RPMI7951 (cell line): ENCODE measurements at places on chromosomes 4 and X. TPM values are rescaled to one million over a fixed set of nuclear protein-coding genes. Genes with fewer than 3 reads are reported as not detected.

DNA sequence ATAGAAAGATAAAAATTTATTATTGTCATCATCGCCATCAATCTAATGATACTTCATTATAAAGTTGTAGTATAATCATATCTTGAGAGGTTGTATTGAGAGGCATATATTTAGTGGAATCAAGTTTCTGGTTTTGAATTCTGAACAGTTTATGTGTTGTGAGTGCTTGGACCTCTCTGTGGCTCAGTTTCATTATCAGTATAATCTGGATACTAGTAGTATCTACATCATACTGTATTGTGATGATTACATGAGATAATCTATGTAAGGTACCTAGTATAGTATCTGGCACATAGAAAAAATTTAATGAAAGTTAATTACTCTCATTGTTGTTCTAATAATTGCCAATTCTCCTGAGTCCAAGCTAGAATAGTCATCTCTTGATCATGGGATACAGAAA, 161.2 kb upstream of the UBQLN2 start:
- no peak for DNase-seq

GRCh38 chrX:153475271-153475670, 4.9 kb upstream of the HAUS7 start:
- no peak for DNase-seq

DNA sequence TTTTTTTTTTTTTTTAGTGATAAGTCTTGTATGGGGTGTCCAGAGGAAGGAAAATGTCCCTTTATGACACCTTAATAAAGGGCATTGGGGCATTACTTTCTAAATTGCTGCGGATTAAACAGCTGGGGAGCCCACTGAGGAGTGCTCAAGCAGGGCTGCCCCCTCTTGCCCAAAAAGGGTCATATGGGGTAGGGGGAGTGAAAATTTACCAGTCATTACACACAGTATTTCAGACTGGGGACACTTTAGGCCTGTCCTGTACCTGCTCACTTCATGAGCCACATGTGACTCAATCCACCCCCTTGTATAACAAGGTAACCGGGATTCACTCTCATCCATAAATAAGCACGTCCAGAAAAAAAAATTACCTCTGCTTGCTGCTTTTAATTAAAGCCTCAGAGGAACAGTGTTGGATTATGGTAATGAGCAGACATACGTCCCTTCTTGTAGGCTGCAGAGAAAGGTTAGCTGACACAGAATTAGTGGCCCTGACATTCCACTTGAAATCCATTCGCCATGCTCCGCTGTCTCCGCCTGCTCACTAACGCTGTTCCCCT, 1.8 kb downstream of the PRDM8 start:
- no peak for DNase-seq

GRCh38 chrX:133335027-133335426, 80.3 kb downstream of the GPC4 start:
- DNase-seq, result no peak

The EGFL6 gene
- total RNA-seq, result not detected in 2 replicates

The RAB9B gene
- total RNA-seq, result under 0.01 TPM in 1 of 2 replicates, not detected in the other

The MAGEA11 gene
- total RNA-seq, result 23.4 and 23.6 TPM in 2 replicates

The ZNF185 gene
- 2.9 and 3.3 TPM in 2 replicates for total RNA-seq

DNA sequence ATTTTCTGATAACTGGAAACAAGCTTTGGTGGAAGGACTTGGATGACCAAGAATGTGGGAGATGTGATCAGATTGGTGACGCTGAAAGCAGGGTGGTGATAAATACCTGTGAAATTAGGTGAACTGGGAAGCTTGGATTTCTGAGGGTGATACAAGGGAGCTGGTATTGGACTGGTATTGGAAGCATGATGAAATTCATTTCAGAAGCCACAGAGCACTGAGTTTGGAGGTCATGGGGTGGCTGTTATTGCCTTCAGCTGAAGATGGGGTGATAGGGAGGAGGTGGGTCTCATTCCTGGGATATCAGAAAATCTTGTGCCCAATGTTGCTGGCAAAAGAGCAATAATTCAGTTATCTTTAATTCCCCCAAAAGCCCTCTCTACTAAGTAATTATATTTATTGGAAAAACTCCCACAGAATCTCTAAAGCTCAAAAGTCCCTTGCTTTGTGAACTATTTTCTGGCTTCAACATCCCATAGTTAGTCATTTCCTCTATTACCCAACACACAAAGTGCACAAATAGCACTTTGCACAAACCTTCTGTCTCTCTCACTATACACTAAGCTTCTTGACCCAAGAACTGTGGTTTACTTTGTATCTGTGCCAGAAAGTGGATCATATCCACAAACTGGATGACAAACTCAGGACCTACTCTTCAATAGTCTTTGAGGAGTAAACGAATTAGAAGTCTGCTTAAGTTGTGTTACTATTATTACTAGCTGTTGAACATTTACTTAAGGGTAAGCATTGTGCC, 23.1 kb upstream of the CAMK2D start:
- peak; percentile 94 for DNase-seq

The PAGE2 gene
- 7.4 and 9.3 TPM in 2 replicates for total RNA-seq

The EMD gene
- 27.6 and 29.8 TPM in 2 replicates for total RNA-seq

The MYOZ2 gene
- 0.29 and 0.48 TPM in 2 replicates for total RNA-seq

DNA sequence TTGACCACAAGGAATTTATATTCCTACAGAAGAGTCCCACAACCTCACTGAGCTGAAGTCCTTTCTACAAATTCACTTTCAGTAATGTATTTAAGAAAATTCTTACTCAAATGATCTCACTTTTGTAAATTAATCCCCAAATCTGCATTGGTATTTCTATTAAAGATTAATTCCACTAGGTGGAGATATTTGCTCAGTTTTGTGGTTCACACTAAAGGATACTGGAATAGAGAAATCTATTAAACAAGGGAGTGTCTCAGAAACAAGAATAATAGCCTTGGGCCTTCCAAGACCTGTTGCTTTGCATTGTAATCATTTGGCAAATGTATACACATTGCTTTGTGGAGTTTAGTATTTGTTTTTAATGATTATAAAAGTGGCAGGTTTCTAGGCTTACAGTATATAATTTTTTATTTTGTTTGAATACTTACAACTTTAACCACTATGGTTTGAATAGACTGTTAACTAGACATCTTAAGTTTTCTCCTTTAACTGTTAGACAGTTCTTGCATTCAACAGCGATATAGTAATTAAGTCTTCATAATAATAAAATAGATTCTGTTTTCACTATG, 25.9 kb downstream of the CFAP299 start:
- peak; percentile 18 for DNase-seq

GRCh38 chr4:8607603-8608481, 15.3 kb downstream of the CPZ start:
- no peak for DNase-seq

The CABS1 gene
- not detected in 2 replicates for total RNA-seq

- DNase-seq, result no peak
Measured at GRCh38 chr4:2426711-2427275, 8.0 kb downstream of the CFAP99 start.

The C4orf36 gene
- total RNA-seq, result not detected in 2 replicates

The XPNPEP2 gene
- not detected in 2 replicates for total RNA-seq

The LEF1 gene
- total RNA-seq, result 31.6 and 52.9 TPM in 2 replicates

The CCDC149 gene
- total RNA-seq, result 4.1 and 4.3 TPM in 2 replicates

DNA sequence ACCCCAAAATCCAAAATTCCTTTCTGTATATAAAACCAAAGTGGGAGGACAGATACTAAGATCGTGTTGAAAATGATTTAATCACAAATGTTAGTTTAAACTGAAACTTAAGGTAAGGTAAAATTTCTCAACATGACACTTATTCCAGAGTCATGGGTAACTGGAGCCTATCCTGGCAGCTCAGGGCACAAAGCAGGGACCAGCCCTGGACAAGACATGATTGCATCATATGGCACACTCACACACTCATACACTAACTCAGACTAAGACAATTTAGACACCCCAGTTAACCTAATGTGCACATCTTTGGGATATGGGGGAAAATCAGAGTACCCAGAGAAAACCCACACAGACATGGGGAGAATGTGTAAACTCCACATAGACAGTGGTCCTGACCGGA, 244.1 kb upstream of the TEX13A start:
- no peak for DNase-seq
